ENCODE measurements at places on chromosomes 7 and 10.

GRCh38 chr7:152459724-152460251 is 24.0 kb upstream of the KMT2C start:
- no peak for DNase-seq

DNA sequence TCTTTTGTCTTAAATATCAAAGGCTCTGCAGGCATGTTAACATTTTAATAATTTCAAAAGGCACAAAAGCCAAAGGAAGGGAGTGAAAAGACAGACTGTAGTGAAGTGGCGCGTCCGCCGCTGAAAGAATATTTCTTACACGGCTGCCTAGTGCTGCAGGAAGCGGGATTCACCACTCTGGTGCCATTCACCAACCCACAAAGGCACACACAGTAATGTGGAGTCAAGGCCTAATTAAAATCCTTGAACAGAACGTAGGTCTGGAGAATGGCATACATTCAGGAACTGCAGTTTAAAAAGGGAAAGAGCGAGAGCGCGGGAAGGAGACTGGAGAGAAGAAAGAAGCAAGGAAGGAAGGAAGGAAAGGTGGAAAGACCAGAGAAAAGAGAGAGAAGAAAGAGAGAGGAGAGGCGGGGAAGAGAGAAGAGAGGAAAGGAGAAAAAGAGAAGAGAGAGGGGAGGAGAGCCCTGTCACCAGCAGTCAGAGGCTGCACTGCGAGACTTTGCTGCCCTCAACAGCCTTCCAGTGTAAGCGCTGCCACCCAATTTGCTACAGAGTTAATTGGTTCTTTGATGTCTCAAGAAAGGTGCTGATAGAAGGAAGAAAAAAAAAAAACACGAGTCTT is 554.0 kb downstream of the MDFIC start:
- peak; percentile 18 for DNase-seq

DNA sequence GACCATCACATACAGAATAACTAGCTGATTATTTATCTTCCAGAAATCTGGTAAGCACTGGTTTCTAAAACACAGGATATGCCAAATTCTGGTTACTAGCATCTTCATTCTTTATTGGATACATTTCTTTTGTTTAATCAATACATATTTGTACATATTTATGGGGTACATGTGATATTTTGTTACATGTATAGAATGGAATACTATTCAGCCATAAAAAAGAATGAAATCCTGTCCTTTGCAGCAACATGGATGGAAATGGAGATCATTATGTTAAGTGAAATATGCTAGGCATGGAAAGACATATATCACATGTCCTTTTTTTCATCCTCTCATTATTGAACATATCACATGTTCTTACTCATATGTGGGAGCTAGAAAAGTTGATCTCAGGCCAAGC is 32.7 kb upstream of the PURB start:
- no peak for DNase-seq

DNA sequence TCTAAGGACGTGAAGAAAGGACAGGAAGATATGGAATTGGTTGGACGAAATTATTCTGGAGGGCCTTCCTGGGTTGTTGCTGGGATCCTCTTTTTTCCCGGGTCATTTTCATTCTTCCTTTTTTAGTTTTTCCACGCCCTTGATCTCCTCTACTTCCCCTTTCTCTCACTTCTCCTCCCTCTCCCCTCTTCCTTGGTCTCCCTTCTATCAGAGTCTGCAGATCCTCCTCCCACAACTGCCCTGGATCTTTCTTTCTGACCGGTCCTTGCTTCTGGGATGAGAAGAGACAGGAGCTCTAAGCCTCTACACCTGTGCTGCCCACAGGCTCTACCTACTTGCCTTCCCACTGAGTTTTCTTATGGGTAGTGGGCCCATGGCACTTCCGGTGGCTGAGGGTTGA is 103.7 kb upstream of the RELN start:
- no peak for DNase-seq

DNA sequence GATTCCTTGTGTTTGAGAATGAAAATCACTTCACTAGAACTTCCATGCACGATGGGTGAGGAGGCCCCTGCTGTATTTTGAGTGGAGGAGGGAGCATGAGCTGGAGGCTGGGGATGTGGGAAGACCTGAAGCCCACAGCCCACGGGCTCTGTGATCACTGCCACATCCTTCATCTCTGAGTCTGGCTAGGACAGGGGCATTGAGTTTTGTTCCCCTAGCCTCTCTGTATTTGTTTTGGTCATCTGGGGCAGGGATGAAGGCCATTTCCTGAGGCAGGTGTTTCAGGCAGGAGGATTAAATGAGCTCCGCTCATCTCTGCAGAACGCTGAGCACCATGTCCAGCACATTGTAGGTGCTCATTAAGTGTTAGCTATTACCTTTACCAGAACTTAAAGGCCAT is 293.6 kb downstream of the GLRX3 start:
- DNase-seq = no peak
